ENCODE measurements at places on chromosomes 11 and 22. TPM values are rescaled to one million over a fixed set of nuclear protein-coding genes. Genes with fewer than 3 reads are reported as not detected.

PANX3 gene
- total RNA-seq: not detected

DNA sequence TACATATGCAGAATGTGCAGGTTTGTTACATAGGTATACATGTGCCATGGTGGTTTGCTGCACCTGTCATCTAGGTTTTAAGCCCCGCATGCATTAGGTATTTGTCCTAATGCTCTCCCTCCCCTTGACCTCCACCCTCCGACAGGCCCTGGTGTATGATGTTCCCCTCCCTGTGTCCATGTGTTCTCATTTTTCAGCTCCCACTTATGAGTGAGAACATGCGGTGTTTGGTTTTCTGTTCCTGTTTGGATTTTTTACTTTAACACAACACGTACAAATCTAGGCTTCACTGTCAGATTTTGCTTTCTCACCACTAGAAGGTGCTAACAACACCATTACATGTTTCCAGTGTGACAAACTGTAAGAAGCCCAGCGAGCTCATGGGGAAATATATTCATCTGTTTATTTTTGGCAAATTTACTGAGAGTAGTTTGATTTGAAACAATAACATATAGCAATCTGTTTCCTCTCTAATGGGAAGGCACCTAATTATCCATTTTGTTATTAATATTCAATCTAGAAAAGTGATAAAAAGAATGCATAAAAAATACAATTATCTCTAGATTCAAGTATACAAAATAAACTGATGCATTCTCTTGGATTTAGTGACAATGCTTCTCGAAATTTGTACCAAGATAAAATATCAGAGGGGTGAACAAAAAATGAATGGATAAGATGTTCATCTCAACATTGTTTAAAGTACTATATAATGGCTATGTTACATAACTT lies 23.2 kb upstream of the BIRC3 start:
- peak; percentile 55 for DNase-seq

DNA sequence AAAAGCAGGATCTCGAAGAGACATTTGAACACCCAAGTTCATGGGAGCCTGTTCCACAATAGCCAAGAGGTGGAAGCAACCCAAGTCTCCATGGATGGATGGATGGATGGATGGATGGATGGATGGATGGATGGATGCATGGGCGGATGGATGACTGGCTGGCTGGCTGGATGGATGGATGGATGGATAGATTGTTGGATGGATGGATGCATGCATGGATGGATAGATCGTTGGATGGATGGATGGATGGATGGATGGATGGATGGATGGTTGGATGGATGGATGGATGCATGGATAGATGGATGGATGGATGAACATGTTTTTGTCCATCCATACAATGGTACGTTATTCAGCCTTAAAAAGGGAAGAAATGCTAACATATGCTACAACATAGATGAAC lies 603.4 kb downstream of the BRD1 start:
- DNase-seq: no peak

SCARF2 gene
- total RNA-seq: 20.4 TPM
